Activated naive CD4-positive, alpha-beta T cell treated with anti-CD3 and anti-CD28 coated beads for 36 hours (primary cell): ENCODE measurements at places on chromosomes 13 and 19.

DNA sequence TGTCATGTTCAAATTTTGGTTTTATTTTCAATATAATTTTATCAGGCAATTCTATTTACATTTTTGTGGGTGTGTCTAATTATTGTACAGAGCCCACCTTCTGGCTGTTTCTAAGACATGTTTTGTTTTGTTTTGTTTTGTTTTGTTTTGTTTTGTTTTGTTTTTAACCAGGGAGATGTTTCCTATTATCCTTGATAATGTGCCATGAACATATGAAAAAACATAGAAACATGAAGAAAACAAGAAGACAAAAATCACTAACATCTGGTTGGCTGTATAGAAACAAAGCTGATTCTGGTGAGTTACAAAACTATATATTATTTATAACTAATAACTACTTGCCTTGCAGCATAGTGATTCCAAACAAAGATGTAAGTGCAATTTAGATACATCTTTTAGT is 128.1 kb upstream of the TRPC4 start:
- no peaks in the 10 kb centered on the region for H3K27me3 ChIP-seq
- no peaks in the 10 kb centered on the region for H3K36me3 ChIP-seq
- H3K27ac ChIP-seq: no peak overlapping the region
- H3K4me1 ChIP-seq: no peaks in the 10 kb centered on the region
- DNase-seq: no peak

DNA sequence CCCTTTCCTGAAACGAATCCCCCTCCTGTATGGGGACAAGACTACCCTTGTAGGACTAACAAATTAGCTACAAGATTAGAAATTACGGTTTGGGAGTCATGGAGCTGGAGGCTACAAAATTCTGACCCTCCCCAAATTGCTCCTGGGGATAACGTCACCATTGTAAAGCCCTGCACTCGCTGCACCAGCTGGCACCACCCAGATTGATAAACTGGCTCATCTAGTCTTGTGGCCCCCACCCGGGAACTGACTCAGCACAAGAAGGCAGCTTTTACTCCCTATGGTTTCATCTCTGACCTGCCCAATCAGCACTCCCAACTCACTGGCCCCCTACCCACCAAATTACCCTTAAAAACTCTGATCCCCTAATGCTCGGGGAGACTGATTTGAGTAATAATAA is 150.6 kb upstream of the TSC22D1 start:
- H3K4me1 ChIP-seq: no peaks in the 10 kb centered on the region
- peaks cover 3% of the 10 kb centered on the region for H3K27me3 ChIP-seq
- no peak overlapping the region for H3K4me3 ChIP-seq
- H3K36me3 ChIP-seq: no peaks in the 10 kb centered on the region
- DNase-seq: no peak

- H3K4me1 ChIP-seq: peaks cover 38% of the 10 kb centered on the region
- DNase-seq: no peak
- H3K4me3 ChIP-seq: peak overlapping the region; percentile 87
- H3K27ac ChIP-seq: no peak overlapping the region
- no peaks in the 10 kb centered on the region for H3K27me3 ChIP-seq
Measured at GRCh38 chr19:49849433-49850220, 1.3 kb upstream of the PTOV1 start.

- no peak overlapping the region for H3K27ac ChIP-seq
- no peaks in the 10 kb centered on the region for H3K4me1 ChIP-seq
- DNase-seq: no peak
Measured at GRCh38 chr13:91219201-91219600, 128.3 kb upstream of the MIR17HG start.

GRCh38 chr13:44046428-44046827 is 166.7 kb downstream of the LACC1 start:
- H3K27me3 ChIP-seq: peaks cover 14% of the 10 kb centered on the region
- no peak overlapping the region for H3K4me3 ChIP-seq
- no peak overlapping the region for H3K27ac ChIP-seq

GRCh38 chr13:40355126-40355724 is 311.2 kb downstream of the FOXO1 start:
- H3K4me3 ChIP-seq: no peak overlapping the region
- H3K4me1 ChIP-seq: peaks cover 12% of the 10 kb centered on the region

- H3K27ac ChIP-seq: no peak overlapping the region
- H3K4me1 ChIP-seq: peaks cover 9% of the 10 kb centered on the region
- no peaks in the 10 kb centered on the region for H3K27me3 ChIP-seq
- no peak for DNase-seq
Measured at GRCh38 chr19:52622261-52622660, 15.9 kb downstream of the ZNF83 start.

- H3K4me3 ChIP-seq: no peak overlapping the region
- no peaks in the 10 kb centered on the region for H3K36me3 ChIP-seq
- DNase-seq: no peak
- H3K4me1 ChIP-seq: no peaks in the 10 kb centered on the region
Measured at GRCh38 chr13:102128216-102128810, 273.5 kb downstream of the FGF14 start.

DNA sequence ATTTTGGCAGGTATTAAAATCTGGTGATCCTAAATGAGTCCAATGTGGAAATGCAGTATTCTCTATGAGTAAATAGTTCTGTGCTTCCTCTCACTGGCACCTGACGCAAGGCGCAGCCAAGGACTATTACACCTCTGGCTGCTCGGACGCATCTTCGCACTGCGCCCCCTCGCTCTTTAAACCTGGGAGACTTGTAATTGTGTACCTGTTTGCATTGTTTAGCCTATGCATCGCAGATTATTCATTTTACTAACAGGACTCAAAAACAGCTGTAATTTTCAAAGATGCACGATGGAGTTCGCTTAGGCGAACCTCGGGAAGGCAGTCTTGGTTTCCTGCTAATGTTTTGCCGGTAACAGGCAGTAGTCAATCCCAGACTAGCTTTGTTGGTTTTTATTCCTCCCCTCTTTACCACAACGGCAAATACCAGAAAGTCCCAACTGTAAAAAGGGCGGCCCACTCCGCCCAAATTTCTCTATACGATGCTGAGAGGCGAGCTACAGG is 113.2 kb downstream of the KCNRG start:
- peak overlapping the region; percentile 19 for H3K4me3 ChIP-seq
- H3K4me1 ChIP-seq: peaks cover 65% of the 10 kb centered on the region
- peak overlapping the region; percentile 68 for H3K27ac ChIP-seq
- DNase-seq: peak; percentile 59
- H3K27me3 ChIP-seq: peaks cover 42% of the 10 kb centered on the region

- H3K4me3 ChIP-seq: no peak overlapping the region
- H3K36me3 ChIP-seq: peaks cover 2% of the 10 kb centered on the region
- H3K4me1 ChIP-seq: peaks cover 18% of the 10 kb centered on the region
- DNase-seq: peak; percentile 14
Measured at GRCh38 chr19:42514449-42514848, 13.8 kb downstream of the CEACAM1 start.

GRCh38 chr13:42040730-42041010 is 7.8 kb upstream of the DGKH start:
- peak overlapping the region; percentile 83 for H3K4me3 ChIP-seq
- H3K27ac ChIP-seq: no peak overlapping the region
- H3K36me3 ChIP-seq: peaks cover 7% of the 10 kb centered on the region
- DNase-seq: no peak
- H3K27me3 ChIP-seq: no peaks in the 10 kb centered on the region

- no peak within 1 kb of the TSS for H3K27ac ChIP-seq
- H3K27me3 ChIP-seq: peaks cover 31% of the 10 kb centered on the region
- DNase-seq: peak; percentile 27
- H3K4me3 ChIP-seq: no peak within 1 kb of the TSS
- H3K4me1 ChIP-seq: peaks cover 4% of the 10 kb centered on the region
Measured at GRCh38 chr19:58033741-58034476, at the start of gene ZSCAN1. TSS of gene ZSCAN1 (plus strand) at chr19:58034025. CDS start at chr19:58037837, 3,812 bp downstream.

- no peak for DNase-seq
- no peaks in the 10 kb centered on the region for H3K4me1 ChIP-seq
- no peak overlapping the region for H3K4me3 ChIP-seq
- no peaks in the 10 kb centered on the region for H3K27me3 ChIP-seq
- no peaks in the 10 kb centered on the region for H3K36me3 ChIP-seq
Measured at GRCh38 chr13:34430294-34430693, 511.8 kb upstream of the NBEA start.

DNA sequence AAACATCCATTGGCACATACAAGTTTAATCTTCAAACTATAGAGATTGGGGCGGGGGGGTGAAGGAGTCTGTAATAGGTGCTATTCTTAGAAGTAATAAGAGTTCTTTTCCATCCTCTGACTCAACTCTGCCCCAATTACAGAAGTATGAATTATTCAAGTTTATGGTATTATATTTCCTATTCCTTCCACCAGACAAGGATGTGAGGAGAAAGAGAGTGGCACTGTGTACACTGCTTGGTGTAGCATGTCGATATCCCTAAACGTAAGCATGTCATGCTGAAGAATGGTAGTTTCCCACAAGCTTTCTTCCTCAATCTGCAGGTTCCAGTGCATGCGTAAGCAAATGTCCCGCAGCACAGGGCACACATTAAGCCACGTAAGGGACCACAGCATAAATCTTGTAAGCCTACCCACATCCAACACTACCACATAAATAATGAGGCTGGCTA is 14.1 kb downstream of the BRD4 start:
- peak overlapping the region; percentile 54 for H3K27ac ChIP-seq
- H3K27me3 ChIP-seq: no peaks in the 10 kb centered on the region
- peaks cover 85% of the 10 kb centered on the region for H3K4me1 ChIP-seq
- H3K36me3 ChIP-seq: peaks cover 13% of the 10 kb centered on the region

GRCh38 chr13:51236491-51236792 is 14.2 kb downstream of the FAM124A start:
- no peaks in the 10 kb centered on the region for H3K36me3 ChIP-seq
- H3K27me3 ChIP-seq: peaks cover 10% of the 10 kb centered on the region
- no peaks in the 10 kb centered on the region for H3K4me1 ChIP-seq

DNA sequence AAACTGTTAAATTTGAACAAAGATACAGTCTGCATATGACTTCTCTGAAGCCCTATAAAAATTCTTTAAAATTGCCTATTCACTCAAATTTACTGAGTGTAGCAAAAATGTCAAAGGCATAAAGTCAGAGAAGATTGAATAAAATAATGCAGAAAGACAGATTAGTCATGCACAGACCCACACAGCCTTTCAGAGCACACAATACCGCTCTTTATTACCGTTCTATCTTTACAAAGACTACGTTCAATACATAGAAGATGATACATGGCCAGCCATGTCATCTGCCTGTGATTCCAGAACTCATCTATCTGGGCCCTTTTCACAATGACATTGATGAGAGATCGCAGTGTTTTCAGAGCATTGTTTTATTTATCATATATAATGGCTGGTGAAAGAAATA is 107.2 kb downstream of the URI1 start:
- H3K4me3 ChIP-seq: no peak overlapping the region
- H3K36me3 ChIP-seq: no peaks in the 10 kb centered on the region
- no peak overlapping the region for H3K27ac ChIP-seq
- peaks cover 4% of the 10 kb centered on the region for H3K4me1 ChIP-seq

DNA sequence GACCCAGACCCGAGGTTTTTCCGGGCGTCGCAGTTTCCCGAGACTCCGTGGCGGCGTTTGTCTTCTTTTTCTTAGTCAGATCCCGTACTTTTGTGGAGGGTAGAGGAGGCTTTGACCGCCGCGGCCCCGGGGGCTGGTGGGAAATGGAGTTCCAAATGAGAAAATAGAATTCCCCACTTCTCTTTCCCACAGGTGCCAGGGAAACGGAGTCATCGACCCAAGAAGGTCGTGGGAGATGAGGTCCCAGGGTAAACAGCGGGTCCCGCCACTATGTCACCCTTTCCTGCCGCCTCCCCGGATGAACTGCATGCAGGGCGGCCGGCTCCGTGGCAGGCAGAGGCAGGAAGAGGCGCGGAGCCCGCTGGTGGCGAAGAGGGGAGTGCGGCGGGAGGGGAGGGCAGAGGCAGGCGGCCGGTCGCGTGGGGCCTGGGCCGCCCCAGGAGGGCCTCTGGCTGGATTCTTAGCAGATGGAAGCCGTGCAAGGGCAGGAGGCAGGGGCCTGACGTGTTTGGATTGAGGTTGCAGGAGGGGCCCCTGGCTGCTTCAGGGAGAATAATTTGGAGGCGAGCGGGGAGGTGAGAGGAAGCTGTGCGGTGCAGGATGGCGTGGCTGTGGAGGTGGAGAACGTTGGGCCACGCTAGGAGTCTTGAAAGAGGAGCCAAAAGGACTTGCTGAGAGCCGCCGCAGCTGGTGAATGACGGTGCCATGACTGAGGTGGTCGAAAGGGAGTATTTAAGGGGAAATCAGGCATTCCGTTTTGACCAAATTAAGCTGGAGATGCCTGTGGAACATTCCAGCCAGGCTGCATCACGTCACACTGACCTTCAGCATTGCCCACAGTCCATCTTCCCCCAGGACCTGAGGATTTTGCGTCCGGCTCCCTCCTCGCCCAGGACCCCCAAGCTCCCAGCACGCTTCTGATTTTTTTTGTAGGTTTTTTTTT is 11.7 kb downstream of the CYTH2 start:
- H3K27me3 ChIP-seq: no peaks in the 10 kb centered on the region
- peaks cover 19% of the 10 kb centered on the region for H3K4me1 ChIP-seq
- peak overlapping the region; percentile 79 for H3K27ac ChIP-seq
- peak; percentile 70 for DNase-seq
- peaks cover 2% of the 10 kb centered on the region for H3K36me3 ChIP-seq
- peak overlapping the region; percentile 75 for H3K4me3 ChIP-seq

DNA sequence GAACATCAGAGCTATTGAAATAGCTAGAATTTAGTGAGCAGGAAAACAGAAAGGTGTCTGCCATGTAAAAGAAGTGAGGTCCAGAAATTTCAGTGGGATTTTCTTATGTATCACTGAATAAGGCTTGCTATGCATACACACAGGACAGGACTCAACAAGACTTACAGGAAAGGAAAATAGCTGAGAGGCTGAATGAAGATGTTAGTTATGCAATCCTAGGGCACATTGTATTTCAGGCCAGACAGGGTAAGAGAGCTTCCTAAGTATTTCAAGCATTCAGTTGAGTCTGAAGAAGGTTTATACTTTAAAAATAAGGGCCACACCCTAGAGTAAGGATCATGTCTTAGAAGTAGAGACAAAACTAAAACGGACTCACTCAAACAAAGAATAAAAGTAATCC is 419.9 kb upstream of the PRR20A start:
- H3K4me1 ChIP-seq: no peaks in the 10 kb centered on the region
- no peak overlapping the region for H3K4me3 ChIP-seq
- no peaks in the 10 kb centered on the region for H3K36me3 ChIP-seq
- no peaks in the 10 kb centered on the region for H3K27me3 ChIP-seq

GRCh38 chr19:30367421-30367820 is 4.8 kb upstream of the ZNF536 start:
- H3K36me3 ChIP-seq: no peaks in the 10 kb centered on the region
- no peaks in the 10 kb centered on the region for H3K4me1 ChIP-seq
- DNase-seq: no peak
- no peak overlapping the region for H3K4me3 ChIP-seq
- peaks cover 4% of the 10 kb centered on the region for H3K27me3 ChIP-seq
